ENCODE measurements at places on chromosomes 3 and 15. TPM values are rescaled to one million over a fixed set of nuclear protein-coding genes. Genes with fewer than 3 reads are reported as not detected.

CYP1A2 gene
- not detected for total RNA-seq

SLITRK3 gene
- 0.06 TPM for total RNA-seq

THBS1 gene
- 309 TPM for total RNA-seq

GABRR3 gene
- total RNA-seq = not detected

ACVR2B gene
- 24.1 TPM for total RNA-seq

SAXO2 gene
- 2.5 TPM for total RNA-seq

ZNF660 gene
- 8.2 TPM for total RNA-seq

MOBP gene
- not detected for total RNA-seq

DNAJA4 gene
- 32.1 TPM for total RNA-seq

PARL gene
- 27.9 TPM for total RNA-seq

IL5RA gene
- total RNA-seq = 0.88 TPM

GRAMD2A gene
- total RNA-seq = 0.82 TPM

TMED3 gene
- total RNA-seq = 50.1 TPM

INKA1 gene
- total RNA-seq = 9.1 TPM

ZBTB47 gene
- total RNA-seq = 23.4 TPM

SCAANT1 gene
- not detected for total RNA-seq

APOD gene
- 9.4 TPM for total RNA-seq

CNBP gene
- 237 TPM for total RNA-seq

MEGF11 gene
- 1.8 TPM for total RNA-seq

BBX gene
- total RNA-seq = 87.7 TPM

SMCO1 gene
- total RNA-seq = 3.5 TPM

GOLGA8T gene
- 1.8 TPM for total RNA-seq

ERICH6 gene
- total RNA-seq = not detected

SLC28A2 gene
- total RNA-seq = 0.23 TPM

CASR gene
- 24.4 TPM for total RNA-seq

CTXN2 gene
- not detected for total RNA-seq

COL7A1 gene
- total RNA-seq = 27.4 TPM

MASP1 gene
- 8.5 TPM for total RNA-seq

ZNF774 gene
- total RNA-seq = 1.8 TPM

B3GALNT1 gene
- total RNA-seq = 38.1 TPM

GP5 gene
- 1.6 TPM for total RNA-seq

HTR3E gene
- not detected for total RNA-seq

SLC22A14 gene
- total RNA-seq = 1.7 TPM

Data from metanephros (tissue), 2 donors.